IPS-NIHi11 (cell line): ENCODE measurements at places on chromosomes 6 and 20.

DNA sequence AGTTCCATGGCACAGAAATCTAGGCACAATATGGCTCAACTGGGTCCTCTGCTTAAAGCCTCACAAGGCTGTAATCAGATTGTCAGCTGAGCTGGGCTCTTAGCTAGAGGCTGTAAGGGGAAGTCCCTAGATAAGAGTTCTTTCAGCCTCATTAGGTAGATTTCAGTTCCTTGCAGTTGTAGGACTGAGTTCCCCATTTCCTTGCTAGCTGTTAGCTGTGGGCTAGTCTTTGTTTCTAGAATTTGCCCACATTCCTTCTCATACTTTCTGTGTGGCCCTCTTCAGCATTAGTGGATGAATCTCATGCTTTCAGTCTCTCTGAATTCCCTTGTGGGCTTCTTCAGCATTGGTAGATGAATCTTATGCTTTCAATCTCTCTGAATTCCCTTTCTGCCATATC, 71.0 kb upstream of the MRAP2 start:
- DNase-seq = no peak

- no peak for DNase-seq
These were observed 16.7 kb upstream of the GSTA3 start for GRCh38 chr6:52925919-52926792.

GRCh38 chr6:17940151-17940792, 47.2 kb downstream of the KIF13A start:
- DNase-seq = no peak

DNA sequence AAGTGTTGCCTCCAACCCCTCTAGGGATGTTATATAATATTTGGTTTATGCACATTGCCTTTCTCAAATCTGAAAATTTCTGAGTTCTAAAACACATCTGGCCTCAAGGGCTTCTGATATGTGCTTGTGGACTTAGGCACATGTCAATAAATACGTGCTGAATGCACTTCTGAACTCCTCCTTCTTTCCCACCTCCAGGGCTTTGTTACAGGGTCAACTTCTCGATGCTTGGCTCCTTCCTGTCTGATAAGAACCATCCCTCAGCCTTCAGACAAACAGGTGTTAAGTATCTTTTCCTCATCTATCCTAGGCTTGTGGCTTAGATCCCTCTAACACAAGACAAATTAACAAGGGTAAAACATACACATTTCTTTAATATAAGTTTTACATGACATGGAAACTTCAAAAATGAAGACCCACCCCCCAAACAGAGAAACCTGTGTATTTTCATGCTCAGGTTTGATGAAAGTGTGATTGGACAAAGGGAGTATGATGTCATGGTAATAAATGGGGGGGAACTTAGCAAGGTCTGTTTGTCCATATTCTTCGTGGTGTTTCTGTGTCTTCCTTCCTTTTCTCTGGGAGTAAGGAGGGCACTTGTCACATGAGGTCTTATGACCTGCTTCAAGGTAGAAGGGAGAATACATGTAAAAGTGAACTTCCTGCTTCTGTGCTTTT, 326.9 kb downstream of the CD83 start:
- no peak for DNase-seq

DNA sequence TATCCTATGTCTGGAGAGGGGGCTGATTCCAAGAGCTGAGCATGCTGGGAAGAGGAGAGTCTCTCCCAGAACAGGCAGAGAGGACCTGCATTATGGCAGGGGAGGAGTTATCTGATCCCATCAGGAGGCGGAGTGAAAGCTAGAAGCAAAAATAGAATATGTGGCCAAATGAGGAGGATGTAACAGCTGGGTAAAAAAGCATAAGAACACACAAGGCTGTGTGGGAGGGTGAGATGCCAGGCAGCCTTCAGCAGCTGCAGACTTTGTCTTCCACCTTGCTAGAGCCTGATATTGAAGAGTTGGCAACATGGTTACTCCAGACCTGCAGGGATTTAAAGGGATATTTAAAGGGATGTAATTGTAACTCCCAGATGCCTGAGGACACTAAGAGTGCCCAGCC, 167.1 kb downstream of the PTPRT start:
- DNase-seq = no peak

DNA sequence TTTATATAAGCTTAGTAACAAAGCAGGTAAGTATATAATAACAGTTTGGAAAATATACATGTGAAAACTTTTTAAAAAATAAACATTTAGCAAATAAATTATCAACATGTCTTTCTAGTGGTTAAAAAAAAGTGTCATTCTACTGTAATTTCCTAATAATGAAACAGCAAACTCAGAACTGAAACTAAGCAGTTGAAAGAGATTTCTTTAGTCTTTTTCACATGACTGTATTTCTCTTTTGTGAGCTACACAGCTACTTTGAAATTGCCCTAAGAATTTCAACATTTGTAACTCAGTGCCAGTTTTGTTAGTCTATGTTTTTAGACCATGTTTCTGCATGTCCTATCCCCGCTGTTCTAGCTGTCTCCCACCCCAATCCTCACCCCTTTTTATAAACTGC, 28.4 kb upstream of the SDHAF4 start:
- no peak for DNase-seq

GRCh38 chr20:59948212-59948611, 8.0 kb downstream of the FAM217B start:
- no peak for DNase-seq

GRCh38 chr6:85428486-85428885, 21.4 kb upstream of the NT5E start:
- no peak for DNase-seq

GRCh38 chr20:13277663-13278295, 56.7 kb downstream of the ISM1 start:
- DNase-seq = no peak

DNA sequence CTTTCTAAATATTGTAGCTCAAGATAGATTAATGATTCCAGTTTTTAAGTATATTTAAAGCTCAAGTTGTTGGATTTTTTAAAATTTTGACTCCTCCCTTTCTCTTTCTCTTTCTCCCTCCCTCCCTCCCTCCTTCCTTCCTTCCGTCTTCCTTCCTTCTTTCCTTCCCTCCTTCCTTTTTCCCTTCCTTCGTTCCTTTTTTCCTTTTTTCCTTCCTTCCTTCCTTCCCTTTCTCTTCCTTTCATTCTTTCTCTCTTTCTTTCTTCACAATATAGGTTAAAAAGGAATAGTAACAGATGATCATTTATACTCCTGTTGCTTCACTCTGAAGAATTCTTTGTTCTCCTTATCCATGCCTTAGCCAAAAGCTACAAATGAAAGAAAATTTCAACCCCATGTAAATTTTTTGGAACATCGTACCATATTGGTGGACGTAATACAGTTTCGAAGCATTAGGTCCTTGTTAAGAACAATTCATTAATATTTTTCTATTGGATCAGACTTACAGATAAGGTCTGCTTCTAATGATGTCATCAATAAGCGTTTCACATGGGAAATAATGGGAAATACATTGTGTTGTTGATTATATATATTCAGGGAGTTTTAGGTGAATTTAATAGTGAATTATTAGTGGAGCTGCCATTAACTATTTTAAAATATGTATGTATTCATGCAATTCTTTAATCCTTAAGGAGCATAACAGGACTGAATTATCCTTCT, 139.6 kb upstream of the SLC35B3 start:
- no peak for DNase-seq

GRCh38 chr20:40156600-40157317, 532.3 kb downstream of the MAFB start:
- DNase-seq = no peak

GRCh38 chr6:14736554-14736953, 509.3 kb upstream of the JARID2 start:
- DNase-seq = no peak

DNA sequence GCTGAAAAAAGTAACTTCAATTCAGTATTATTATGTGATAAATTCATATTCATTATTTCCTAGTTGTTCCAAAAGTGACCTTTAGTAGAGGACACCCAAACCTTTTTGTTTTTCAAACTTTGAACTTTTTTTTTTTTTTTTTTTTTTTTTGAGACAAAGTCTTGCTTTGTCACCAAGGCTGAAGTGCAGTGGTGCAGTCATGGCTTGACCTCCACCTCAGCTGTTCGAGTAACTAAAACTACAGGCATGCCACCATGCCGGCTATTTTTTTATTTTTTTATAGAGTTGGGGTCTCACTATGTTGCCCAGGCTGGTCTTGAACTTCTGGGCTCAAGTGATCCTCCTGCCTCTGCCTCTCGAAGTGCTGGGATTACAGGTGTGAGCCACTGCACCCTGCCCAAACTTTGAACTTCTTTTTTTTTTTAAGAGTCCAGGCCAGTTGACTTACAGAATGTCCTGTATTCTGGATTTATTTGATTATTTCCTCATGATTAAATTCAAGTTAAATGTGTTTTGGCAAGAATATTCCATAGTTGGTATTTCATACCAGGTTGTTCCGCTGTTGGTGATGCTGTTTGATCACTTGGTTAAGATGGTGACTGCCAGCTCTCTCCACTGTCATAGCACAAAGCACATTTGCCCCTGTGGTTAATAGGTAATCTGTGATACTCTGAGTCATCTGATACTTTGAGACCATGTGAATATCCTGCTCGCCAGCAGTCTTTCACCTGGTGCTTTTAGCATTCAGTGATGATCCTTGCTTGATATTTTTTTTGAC, 48.0 kb downstream of the VAPB start:
- no peak for DNase-seq

- no peak for DNase-seq
These were observed 58.7 kb downstream of the RALY start for GRCh38 chr20:34052414-34052813.

DNA sequence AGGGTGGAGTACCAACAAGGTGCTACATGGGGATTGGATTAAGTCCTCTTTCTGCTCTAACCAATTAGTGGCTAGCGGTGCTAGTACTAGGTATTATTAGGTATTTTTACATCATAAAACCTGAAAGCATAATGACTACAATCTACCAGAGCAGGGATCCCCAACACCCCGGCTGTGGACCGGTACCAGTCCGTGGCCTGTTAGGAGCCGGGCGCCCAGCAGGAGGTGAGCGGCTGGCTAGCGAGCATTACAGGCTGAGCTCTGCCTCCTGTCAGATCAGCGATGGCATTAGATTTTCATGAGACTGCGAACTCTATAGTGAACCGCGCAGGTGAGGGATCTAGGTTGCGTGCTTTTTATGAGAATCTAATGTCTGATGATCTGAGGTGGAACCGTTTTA, 9.1 kb upstream of the CD40 start:
- DNase-seq = no peak

GRCh38 chr20:8723296-8723695, 345.6 kb upstream of the PLCB4 start:
- no peak for DNase-seq

- no peak for DNase-seq
These were observed 90.6 kb downstream of the DNAH8 start for GRCh38 chr6:38805692-38806091.

DNA sequence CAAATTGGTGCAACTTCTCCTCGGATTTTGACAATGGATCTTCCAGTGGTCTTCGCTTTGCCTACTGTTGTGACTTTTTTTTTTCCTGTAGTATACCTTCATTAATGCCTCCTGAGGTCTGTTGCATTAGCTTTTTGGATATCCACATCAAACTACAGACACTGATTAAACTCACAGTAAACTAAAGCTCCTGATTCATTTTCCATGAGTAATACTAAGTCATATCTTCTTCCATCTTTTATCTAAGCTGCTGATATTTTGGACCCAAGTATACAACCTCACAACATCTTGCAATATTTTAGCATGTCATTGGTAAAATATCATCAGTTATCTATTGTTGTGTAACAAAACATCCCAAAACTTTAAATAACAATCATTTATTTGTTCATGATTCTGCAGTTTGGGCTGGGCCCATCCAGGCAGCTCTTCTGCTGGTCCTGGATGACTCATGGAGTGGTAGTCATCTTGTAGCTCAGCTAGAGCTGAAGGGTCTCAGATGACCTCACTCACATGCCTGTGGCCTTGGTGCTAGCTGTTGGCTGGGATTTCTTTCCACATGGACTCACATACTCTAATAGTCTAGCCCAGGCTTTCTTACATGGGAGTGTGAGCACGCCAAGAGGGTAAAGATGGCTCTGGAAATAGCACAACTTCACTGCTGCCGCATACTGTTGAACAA, 78.3 kb upstream of the SRSF6 start:
- DNase-seq = no peak

DNA sequence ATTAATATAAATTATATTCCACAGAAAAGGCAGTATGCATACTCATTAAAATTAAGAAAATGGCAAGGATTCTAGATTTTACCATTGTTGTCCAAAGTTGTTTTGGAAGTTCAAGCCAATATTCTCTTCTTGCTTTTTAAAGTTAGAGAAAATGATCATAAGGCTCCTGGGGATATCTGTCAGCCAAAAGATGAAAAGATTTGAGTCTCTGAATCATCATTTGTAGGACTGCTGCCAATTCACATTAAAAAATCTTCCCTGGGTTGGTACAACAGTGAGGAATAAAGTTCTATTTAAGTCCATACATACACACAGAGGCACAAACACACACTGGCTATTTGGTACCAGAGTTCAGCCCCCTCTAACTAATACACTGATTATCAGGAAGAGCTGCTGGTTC, 620.1 kb downstream of the COL12A1 start:
- no peak for DNase-seq

GRCh38 chr6:147106759-147107401, 97.3 kb upstream of the STXBP5 start:
- DNase-seq = no peak

DNA sequence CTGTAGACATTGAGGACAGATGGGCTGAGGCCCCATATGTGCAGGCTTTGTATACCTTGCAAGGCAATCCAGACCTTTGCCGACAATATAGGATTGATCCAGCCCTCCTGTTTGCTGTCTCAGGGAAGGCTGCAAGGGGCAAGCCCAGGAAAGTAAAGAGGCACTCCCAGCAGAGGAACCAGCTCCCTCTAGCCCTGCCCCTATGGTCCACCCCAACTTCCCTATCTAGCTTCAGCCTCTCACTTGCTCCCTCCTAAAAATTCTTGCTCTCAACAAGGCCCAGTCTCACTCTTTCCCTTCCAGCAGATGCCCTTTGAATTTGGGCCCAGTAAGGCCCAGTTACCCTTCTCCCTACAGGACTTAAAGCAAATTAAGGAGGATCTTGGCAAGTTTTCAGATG, 92.6 kb downstream of the JARID2 start:
- no peak for DNase-seq

- DNase-seq = no peak
These were observed 176.2 kb downstream of the ISM1 start for GRCh38 chr20:13397300-13397724.

- no peak for DNase-seq
These were observed 23.6 kb downstream of the ENPP1 start for GRCh38 chr6:131831392-131831791.

GRCh38 chr6:29965873-29966601, 23.7 kb downstream of the HLA-A start:
- DNase-seq = peak; percentile 59

DNA sequence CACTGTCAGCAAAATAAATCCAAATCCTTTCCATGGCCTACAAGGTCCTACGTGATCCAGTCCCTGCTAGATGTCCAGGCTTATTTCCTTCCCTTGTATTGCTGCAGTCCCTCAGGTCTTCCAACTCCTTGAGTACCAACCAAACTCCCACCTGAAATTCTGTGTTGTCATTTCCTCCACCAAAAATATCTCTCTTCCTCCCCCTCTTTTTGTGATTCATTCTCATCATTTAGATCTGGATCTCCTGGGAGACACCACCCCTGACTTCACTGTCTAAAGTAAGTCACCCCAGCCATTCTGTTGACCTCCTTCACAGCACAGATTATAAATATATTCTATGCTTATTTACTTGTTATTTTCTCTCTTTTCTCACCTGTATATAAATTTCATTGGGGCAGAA, 9.0 kb upstream of the LOC128125822 start:
- no peak for DNase-seq
